Stimulated activated CD4-positive, alpha-beta T cell treated with anti-CD3 and anti-CD28 coated beads, Interleukin-2, amount 100 ng/mL, for 24 hours (primary cell): ENCODE measurements at places on chromosomes 11 and 22.

DNA sequence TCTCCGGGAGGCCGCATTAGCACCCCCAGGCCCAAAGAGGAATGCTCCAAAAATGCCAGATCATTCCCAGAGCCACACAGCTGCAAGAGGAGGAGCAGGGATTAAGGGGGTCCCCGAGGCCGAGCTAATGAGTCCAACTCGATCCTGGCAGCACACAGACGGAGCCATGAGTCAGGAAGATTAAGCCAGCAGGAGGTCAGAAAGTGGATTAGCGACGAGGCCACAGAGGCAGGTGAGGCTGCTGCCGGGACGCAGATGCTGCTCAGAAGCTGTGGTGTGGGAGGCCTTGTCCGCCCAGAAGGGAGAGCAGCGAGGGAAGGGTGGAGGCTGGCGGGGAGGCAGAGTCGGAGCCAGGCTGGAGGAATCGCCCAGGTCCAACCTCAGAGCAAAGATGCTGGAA lies 120.5 kb downstream of the SHANK2 start:
- no peak for DNase-seq

DNA sequence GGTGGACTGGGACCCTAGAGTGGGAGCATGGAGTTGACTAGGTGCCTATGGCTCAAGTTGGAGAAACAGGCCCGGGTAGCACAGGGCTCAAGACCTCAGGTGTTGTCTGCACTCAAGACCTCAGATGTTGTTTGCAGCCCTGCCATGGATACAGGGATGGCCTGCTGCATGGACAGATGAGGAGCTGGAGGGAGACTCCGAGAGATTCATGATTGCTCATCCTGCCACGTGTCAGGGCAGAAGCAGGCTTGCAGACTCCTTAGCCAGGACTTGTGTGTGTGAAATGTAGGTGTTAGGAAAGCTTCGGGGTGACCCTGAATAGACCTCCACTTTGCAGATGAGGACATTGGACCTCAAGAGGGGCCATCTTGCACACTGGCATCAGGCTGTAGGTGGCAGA lies 921 bp downstream of the CCDC116 start:
- DNase-seq, result no peak

- DNase-seq, result peak; percentile 39
Measured at GRCh38 chr11:48020092-48020755, 39.9 kb downstream of the PTPRJ start.

GRCh38 chr11:3920148-3920852 lies 64.8 kb downstream of the STIM1 start:
- peak; percentile 73 for DNase-seq

- DNase-seq, result peak; percentile 71
Measured at GRCh38 chr11:118608360-118609227, 1.2 kb downstream of the PHLDB1 start.

DNA sequence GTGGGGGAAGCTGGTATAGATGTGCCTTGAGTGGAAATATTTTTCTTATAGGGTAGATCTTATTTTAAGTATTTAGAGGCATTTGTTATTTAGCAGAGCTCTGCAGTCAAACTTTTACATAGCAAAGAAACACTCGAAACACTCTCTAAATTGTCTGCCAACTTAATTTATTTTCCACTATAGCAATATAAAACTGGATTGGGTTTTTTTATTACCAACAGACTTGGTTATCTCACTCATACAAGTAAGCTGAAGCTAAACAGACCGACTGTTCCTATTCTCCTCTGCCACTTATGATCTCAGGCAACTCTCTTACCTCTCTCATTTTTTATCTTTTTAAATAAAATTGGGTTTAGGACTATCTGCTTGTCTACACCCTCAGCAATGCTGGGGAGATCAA lies 4.6 kb downstream of the RAB38 start:
- DNase-seq, result no peak

- no peak for DNase-seq
Measured at GRCh38 chr11:26997378-26997777, 3.5 kb downstream of the FIBIN start.

DNA sequence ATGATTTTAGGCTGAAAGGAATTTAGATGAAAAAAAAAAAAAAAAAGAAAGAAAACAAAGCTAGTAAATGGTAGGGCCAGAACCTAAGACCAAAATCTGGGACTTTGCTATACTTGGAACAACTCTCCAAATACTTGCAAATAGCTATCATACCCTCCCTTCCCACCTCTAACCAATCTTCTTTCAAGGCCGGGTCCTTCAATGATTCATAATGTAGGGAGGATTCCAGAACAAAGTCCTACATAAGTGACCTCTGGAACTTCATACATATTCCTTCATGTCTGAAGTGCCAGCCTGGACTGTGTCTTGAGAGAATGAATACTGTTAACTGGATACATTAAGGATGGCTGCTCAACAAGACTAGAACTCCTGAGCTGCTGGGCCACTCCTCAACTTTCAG lies 9.9 kb downstream of the STK33 start:
- DNase-seq, result no peak

DNA sequence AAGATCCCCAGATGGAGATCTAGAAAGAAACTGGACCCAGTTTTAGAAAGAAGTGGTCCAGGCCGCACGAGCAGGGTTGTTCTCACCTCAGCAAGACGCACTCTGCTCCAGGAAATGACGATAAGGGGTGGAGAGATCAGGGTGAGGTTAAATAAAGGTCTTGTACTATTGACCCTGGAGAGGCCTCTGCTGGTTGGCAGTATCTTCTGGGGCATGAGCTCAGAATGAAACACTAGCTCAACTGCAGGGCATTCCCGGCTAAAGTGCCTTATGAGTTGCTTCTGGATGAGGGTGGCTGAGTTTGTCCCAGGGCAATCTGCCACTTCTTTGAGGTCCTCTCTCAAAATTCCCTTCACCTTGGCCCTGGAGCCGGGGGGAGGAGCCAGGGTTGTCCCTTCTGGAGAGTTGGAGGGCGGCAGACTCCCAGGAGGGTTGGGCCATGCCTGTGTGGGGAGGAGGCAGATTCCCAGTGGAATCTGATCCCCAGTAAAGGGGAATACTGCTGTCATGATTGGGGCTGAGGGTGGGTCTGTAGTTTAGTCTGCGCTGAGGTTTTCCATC lies 10.9 kb downstream of the USP2 start:
- DNase-seq, result no peak

- DNase-seq, result no peak
Measured at GRCh38 chr11:73189723-73190556, 28.1 kb upstream of the P2RY2 start.

GRCh38 chr11:27120211-27120610 lies 79.6 kb downstream of the BBOX1 start:
- DNase-seq, result no peak

DNA sequence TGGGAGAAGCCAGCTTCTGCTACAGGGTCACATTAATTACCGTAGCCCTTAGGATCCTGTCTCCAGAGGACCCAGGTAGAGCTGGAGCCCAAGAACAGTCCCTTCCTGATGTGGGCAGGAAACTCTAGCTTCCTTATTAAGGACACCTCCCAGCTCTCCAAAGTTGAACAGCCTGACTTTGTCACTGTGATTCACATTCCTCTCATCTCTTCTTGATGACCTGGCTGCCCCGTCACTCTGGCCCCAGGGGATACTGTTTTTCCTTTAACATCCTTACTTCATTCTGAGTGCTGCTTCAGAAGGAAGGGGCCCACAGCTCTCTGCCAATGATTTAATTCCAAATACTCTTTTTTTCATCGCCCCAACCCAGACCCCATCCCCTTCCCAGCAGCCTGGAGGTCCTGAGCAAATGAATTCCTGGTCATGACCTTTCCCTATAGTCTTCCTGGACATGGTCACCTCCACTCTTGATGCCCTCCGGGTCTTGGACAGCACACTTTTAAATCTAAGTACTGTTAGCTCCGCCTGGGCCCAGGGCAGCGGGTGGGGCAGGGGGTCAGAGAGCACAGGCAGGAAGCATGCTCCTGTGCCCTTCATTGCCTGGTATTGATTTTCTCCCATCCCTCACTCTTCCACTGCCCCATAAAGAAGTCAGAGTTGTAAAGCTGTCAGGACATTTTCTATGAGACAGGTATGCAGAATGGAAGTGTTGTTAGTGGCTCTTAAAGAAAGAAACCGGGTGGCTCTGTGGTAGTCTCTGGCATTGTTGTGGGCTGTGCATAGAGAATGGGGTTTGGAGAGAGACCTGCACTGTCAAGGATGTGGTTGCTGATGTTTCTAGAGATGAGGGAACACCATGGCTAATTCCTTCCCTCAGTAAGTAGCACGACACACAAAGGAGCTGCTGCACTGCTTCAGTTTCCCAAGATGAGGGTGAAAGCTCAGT lies 22.3 kb upstream of the SPON1 start:
- no peak for DNase-seq

DNA sequence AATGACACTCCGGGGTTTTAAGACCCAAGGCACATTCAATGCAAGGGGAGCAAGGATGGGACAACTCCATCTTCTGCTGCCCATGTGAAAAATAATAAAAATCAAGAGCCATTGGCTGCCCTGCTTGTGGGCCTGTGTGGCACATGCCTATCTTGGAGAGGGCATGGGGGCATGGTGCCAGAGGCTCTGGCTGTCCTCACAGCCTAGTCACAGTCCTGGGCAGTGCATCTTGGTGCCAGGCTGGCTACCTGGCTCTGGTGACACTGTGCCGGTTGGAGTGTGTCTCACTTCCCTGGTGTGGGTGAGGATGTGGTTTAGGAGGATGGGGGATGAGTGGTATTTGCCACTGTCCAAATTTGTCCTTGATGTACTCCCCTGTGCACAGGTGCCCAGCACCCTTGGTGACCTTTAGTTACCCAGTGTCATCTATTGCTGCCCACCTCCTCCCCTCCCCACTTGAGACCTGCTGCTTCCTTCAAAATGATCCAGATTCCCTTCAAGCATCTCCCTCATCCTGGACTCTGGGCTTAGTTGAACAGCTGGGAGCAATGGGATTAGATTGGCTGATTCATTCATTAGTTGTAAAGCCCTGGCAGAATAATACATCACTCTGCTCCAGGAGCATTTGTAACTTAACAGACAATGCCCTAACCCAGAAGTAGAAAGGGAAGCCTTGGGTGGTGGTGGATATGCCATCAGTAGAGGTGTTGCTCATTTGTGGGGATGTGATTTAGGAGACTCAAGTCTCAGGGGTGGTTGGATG lies 4.6 kb downstream of the TMEM86A start:
- DNase-seq, result no peak

GRCh38 chr11:58992489-58992888 lies 53.2 kb downstream of the GLYATL1 start:
- DNase-seq, result no peak

- no peak for DNase-seq
Measured at GRCh38 chr11:115333949-115334348, 170.3 kb downstream of the CADM1 start.

GRCh38 chr22:22243033-22243680 lies 1.4 kb upstream of the VPREB1 start:
- no peak for DNase-seq

DNA sequence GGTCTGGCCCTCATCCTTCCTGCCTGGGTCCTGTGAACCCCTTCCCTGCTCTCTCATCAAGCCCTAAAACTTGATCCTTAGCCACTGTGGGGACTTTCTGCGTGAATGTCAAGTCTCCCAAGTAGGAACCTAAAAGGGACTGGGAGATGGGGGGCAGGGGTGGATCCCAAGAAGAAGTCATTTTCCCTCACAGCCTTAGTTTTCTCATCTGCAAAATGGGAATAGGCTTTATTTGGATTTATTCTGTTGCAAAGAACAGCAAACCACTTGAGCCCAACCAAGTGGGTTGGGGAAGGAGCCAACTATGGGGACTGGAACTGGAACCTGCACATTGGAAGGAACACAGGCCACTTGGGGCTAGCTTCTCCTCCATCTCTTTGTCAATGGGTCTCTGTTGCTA lies 36.8 kb downstream of the NEU3 start:
- DNase-seq, result no peak

DNA sequence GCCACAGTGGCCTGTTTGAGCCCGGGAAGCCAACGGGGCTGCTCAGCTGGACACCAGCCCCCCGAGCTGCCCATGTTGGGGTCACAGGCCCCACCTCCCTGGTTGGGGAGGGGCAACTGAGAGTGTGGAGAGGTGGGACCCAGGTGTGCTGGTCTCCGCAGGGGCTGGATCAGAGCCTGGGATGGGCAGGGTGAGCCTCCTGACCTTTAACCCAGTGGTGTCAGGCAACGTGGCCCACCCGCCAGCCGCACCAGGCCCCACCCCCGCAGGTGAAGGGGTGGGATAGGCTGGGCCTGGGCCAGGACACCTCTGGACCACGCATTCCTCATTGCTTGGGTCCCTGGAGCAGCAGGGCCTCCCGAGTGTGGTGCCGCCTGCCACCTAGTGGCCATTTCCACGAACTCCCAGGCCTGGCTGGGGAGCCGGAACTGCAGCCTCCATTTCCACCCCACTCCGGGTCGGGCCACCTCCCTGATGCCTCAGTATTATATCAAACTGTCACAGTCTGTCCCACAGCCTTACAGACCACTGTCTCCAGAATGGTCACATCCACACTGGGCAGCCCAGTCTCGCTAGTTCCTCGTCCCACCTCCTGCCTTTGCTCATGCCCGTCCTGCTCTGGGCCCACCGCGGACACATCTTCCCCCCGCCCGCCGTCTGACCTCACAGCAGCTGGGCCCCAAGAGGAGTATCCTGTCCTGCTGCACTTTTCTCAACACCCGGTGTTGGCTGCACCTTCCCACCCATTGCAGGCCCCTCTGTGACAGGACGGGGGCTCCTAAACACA lies 13.3 kb upstream of the PPP6R3 start:
- DNase-seq, result peak; percentile 82

DNA sequence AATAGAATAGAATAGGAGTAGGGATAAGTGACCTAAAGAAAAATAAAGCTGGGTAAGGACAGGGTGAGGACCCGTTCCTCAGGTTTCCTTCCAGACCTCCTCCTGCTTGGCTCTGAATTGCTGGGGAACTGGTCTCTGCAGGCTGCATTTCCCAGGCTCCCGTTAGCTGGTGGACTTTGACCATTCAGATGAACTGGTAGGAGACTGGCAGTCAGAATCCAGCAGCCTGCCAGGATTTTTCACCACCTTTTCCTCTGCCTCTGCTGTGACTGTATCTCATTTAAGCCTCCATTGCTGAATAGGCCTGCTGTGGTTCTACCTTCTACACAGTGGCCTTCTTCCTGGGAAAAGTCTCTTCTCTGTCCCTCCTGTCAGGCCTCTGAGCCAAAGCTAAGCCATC lies 24.6 kb upstream of the SMPD1 start:
- no peak for DNase-seq

DNA sequence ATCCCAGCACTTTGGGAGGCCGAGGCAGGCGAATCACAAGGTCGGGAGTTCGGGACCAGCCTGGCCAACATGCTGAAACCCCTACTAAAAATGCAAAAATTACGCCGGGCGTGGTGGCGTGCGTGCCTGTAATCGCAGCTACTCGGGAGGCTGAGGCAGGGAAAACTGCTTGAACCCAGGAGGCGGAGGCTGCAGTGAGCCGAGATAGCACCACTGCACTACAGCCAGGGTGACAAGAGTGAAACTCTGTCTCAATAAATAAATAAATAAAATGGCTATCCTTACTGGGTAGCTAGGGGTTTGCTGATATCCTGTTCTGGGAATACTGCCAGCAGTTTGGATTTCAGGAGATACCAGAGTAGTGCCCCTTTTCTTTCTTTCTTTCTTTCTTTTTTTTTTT lies 2.4 kb upstream of the RBM14 start:
- no peak for DNase-seq

DNA sequence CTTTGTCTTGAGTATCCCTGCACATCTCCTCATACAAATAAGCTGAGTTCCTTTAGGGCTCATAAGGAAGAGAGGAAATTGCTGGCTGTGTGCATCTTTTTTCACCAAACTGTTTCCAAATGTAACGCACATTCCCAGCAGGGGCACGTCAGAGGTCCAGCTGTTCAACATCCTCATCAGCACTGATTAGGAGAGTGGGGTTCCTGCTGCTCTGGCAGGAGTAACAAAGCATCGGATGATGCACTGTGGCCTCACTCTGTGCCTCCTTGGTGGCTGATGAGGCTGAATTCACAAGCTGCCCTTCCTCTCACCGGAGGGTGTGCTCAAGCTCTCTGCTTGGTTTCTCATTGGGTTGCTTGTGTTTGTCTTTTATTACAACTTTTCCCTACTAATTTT lies 35.5 kb upstream of the SLC25A1 start:
- DNase-seq, result no peak
